GM12891 (cell line): ENCODE measurements at places on chromosomes 16 and 17.

DNA sequence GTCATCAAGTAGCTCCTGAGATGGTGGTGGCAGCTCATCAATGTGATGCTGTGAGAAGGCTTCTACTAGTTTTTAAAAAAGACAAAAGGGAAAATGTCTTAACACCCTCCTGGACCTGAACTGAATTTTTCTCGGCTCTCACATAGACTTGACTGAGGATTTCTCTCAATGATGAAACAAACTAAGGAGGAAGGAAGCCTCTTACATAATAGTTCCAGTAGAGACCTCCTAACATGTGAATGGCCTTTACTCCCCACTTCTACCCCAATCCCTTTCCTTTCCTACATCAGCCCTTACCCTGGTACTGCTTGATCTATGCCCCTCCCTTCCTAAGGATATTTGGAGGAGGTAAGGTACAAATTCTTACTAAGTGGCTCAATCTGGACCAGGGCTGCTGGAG is 54.8 kb upstream of the MTMR4 start:
- no peak for DNase-seq

GRCh38 chr16:70468776-70469525 is 14.6 kb downstream of the FCSK start:
- DNase-seq, result no peak

DNA sequence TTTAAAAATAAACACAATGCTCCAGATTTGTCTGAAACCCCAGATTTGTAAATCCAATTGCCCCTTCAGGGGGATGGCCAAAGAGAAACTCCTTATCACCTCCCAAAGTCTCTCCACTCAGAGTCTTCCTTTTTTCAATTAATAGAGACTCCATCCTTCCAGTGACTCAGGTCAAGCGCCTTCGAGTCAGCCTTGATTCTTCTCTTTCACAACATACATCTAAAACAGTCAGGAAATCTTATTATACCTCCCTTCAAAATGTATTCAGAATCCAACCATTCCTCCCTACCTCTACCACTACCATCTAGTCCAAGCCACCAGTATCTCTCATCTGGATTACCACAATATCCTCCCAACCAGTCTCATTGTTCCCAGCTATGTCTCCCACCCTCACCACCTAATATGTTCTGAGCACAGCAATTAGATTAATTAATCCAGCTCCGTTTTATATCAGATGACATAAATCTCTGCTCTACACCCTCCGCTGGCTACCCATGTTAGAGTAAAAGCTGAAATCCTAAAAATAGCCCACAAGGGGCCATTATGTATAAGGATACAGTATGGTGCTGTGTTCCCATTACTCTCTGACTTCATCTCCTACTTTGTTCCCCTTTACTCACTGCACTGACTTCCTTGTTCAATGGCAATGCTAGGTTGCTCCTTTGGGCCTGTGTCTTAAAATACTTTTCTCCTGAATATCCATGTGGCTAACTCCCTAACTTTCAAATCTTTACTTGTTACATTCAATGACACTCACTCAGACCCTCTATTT is 11.8 kb downstream of the SIAH1 start:
- no peak for DNase-seq

- no peak for DNase-seq
Observed at GRCh38 chr16:53962041-53962440, 258.1 kb downstream of the FTO start.

- no peak for DNase-seq
Observed at GRCh38 chr16:7335991-7336634, 3.5 kb downstream of the RBFOX1 start.

- no peak for DNase-seq
Observed at GRCh38 chr16:68351991-68352431, 41.2 kb downstream of the PRMT7 start.

DNA sequence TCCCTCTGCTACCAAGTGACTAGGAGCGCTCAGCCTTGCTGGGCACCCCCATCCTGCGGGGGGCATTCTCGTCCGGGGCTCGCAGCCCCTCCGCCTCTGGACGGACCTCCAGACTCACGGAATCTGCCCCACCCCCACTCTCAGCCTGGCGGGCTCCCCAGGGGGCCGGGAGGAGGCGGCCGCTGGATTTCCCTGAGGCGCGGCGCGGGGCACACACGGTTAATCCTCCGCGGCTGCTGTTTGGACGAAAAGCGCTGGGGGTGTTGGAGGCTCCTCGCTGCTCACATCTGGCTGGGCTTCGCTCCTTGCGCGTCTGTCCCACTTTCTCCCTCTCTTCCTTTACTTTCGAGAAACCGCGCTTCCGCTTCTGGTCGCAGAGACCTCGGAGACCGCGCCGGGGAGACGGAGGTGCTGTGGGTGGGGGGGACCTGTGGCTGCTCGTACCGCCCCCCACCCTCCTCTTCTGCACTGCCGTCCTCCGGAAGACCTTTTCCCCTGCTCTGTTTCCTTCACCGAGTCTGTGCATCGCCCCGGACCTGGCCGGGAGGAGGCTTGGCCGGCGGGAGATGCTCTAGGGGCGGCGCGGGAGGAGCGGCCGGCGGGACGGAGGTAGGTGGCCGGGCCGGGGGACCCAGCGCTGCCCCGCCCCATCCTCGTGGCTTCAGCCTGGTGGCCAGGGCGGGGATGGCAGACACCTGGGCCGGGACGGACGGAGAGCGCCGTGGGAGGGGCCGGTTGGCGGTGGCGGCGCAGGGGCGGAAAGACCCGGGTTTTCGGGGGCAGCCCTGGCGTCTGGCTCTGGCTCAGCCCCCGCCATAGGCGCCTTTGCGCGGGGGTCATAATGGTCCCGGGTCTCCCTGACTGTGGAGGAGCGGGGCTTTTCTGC is at the start of gene C1QTNF1:
C1QTNF1 (plus strand) TSS at position 284 of the 886 bp plus-strand sequence. CDS start 19,800 bp downstream, outside the sequence.
- peak; percentile 62 for DNase-seq

DNA sequence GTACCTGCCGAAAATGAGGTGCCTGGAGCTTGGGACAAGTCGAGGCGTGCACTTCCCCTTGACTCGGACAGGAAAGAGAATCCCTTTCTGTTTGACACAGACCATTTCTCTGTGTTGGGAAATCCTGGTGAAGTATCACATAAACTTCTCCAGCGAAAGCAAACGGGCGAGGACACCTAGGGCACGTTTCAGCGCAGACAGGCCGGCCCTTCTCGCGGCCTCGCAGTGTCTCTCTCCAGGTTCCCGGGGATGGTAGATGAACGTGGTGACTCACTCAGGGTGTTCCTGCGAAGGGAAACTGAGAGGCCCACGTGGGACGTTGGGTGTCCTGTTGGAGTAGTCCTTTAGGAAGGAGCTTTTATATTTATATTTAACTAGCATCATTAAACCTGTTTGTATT is 36.3 kb upstream of the ZNF750 start:
- DNase-seq, result no peak

DNA sequence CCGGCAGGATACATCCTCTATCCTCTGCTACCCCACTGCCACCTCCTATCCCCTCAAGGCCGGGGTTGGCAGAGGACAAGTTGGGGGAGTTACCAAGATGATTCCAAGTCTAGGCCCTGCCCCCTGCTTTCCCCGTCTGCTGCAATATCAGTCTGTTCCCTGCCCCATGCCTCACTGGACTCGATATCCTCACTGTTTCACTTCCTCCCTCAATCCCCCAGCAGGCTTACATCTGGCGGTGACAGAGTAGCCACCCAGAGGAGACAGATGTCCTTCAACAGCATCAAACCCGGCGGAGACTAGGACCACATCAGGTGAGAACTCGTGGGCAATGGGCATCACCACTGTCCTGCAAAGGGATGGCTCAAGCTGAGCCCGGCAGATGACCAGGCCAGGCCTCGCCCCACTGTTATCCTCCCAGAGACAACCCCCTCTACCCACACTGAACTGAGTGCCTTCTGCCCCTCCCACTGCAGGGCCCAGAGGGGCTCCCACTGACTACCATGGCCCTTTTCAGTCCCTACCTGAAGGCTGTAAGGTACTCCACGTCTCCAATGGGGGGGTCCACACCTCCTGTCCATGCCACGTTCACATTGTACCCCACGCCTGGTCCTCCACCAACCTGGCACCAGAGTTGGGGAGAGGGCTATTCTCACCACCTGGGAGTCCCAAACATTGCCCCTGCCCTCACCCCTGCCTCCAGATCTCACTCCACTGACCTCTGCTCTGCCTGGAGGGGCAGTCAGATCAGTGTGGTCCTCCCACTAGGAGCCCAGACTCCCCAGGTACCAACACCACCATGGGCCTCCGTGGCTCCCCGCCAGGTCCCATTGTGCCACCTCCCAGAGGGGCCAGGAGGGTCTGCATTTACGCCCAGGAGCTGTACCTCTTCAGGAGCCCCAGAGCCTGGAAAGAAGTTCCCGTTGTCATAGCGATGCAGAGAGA is 9.6 kb downstream of the G6PC3 start:
- DNase-seq, result no peak

DNA sequence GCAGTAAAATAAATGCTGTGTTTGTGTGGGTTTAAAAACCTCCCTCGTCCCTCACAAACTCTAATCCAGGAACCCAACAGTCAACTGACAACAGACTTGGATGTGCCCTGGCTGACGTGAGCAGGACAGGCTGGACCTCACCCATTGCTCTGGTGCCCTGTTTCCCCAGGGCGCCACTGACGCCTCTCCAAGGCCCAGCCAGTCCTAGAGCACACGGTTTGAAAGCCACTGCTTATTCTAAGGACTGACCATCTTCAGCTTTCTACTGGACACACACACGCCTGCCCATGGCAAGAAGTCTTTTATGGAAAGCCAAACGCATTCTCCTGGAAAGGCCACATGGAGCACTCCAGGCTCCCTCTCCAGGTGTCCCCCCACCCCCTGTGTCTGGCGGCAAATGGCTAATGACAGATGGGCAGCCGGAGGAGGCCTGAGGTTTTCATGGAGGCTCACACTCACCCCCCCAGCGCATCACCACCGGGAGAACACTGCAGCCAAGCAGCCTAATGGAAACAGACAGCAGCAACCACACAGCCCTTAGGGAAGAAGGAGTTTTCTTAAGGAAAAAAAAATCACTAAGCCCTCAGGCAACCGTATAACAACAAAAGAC is 319.2 kb downstream of the SOX9 start:
- DNase-seq, result no peak

- no peak for DNase-seq
Observed at GRCh38 chr16:49528060-49528865, 154.7 kb downstream of the C16orf78 start.

DNA sequence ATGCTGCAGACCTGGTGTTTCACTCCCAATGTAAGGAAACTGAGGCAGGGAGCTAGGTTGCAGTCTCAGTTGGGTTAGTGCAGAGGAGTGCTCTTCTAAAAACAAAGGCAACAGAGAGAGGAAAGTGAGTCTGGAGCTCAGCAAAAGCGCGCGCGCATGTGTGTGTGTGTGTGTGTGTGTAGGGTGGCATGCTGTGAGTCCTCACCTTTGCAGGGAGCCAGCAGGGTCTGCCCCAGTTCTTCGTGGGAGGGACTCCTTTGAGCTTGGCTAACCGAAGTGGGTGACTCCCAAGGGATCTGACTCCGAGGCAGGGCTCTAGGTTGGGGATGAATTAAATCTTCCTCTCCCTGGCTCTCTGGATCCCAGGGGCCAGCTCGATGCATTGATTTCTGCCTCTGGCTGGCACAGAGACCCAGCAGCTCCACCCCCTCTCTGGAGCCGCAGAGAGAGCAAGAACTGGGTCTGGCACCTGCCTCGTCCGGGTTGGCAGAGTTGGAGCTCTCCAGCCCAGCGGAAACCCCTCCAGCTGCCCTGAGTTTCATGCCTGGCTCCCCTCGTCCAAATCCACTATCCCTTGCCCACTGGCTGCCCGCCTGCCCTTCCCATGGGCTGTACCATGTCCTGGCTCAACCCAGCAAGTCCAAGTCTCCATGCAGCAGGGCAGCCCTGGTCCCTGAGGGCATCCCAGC is 1.3 kb upstream of the BTBD17 start:
- no peak for DNase-seq

GRCh38 chr17:64223283-64223682 is 39.8 kb downstream of the TEX2 start:
- no peak for DNase-seq

GRCh38 chr17:74544991-74545842 is 698 bp downstream of the CD300C start:
- no peak for DNase-seq

DNA sequence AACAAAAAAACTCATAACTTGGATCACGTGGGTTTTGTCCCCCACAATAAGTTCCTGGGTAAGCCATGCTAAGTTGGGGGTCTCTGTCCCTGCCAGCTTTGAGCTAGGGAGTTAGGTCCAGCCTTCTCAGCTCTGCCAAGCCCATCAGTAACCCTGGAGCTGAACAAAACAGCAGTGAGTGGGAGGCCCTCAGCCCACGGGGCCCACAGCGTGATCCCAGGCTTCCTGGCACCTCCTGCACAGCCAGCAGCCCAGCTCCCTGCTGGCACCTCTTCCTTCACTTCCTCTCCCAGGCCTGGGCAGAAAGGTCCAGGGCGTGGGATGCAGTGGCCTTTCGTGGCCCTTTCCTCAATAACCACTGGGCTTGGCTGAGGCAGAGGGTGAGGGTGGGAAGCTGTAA is 35.5 kb upstream of the CDC42EP4 start:
- no peak for DNase-seq

DNA sequence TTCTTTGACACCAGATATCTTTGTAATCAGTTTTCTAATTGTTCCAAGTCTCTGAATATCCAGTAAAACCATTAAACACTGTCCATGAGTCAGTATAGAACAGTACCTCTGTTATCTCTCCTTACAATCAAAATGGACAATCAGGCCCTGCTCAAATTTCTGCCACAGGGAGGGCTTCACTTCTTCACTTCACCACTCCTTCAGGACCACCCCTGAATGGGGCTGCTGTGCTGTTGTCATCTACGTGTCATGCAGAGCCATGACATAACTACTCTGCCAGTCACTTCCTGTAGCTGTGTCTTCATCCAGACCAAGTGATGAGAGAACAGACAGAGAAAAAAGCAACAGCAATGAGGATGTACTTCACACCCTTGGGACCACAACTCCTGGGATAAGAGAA is 116.9 kb downstream of the TANC2 start:
- DNase-seq, result no peak

DNA sequence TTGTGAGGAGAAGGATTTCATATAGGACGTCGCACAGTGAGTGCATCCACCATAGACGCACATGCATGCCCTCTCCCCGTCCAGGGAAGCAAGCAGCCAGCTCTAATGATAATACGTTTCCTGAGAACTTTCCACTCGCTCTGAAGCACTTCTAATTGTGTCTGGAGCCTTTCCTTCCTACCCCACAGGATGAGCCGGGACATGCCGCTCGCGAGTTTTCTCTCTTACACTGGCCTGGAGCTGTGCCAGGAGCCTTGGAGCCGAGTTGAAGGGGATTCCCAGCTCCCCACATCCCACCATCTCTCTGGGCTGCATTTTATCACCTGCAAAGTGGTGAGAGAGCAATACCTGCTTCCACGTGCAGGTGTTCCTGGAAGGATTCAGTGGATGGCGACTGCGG is 368.1 kb downstream of the C16orf95 start:
- DNase-seq, result no peak
